ENCODE measurements at places on chromosomes 7 and 10. TPM values are rescaled to one million over a fixed set of nuclear protein-coding genes. Genes with fewer than 3 reads are reported as not detected.

DNA sequence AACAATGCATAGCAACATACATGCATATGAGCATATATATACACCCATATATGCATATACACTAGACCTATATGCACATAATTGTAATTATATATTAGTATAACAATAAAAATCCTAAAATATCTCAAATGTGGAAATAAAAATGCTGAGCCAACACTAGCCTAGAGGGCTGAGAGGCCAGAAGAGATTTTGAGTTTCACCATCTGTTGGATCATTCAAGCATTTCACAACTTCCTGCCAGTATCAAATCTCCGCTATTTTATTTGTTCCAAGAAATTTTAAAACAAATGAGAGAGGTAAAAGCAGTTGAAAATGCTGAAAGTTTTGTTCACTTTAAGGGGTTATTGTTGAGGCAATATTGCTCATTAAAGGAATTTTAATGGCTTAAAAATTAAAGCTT, 187.0 kb downstream of the PCDH15 start:
- no peak for DNase-seq

GRCh38 chr10:14370894-14371293, 40.2 kb upstream of the FRMD4A start:
- DNase-seq: no peak

- no peak for DNase-seq
These were observed 1.6 kb upstream of the NRG3 start for GRCh38 chr10:81873231-81873931.

- no peak for DNase-seq
These were observed 3.0 kb upstream of the NANOS1 start for GRCh38 chr10:119026301-119027110.

GRCh38 chr10:68172324-68172723, 59.6 kb downstream of the ATOH7 start:
- no peak for DNase-seq

- no peak for DNase-seq
These were observed 163.0 kb upstream of the PPP2R2D start for GRCh38 chr10:131737543-131738395.

DNA sequence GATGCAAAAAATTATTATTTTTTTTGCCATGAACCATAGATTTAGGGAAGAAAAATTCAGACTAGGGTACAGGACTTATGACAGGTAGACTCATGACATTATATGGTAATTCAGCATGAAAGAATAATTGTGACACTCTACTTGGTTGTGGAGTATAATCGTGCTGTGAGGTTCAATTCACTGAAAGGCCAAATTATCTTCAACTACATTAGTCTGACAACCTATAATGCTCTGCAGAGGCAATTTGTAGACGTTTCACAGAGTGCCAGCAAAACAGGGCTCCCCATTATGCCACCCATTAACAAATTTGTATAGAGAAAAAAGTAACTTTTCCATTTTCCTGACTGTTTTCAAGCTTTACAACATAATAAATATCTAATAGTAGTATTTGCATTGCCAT, 292.6 kb downstream of the LRMDA start:
- DNase-seq: no peak

- DNase-seq: no peak
These were observed 16.6 kb upstream of the AFAP1L2 start for GRCh38 chr10:114420811-114421485.

Gene HGF
- total RNA-seq: 0.22 TPM

Gene ANXA7
- total RNA-seq: 53.6 TPM

All from neural progenitor cell (in vitro differentiated cells).